ENCODE measurements at places on chromosomes 2 and 18.

DNA sequence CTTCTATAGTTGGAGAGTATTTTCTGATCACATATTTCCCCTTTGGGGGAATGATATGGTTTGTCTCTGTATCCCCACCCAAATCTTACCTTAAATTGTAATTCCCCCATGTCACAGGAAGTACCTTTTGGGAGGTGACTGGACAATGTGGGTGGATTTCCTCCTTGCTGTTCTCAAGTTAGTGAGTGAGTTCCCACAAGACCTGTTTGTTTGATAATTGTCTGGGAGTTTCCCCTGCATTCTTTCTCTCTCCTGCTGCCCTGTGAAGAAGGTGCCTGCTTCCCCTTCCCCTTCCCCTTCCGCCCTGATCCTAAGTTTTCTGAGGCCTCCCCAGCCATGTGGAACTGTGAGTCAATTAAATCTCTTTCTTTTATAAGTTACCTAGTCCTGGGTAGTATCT lies 222.7 kb upstream of the SLC39A10 start:
- no peak for DNase-seq

DNA sequence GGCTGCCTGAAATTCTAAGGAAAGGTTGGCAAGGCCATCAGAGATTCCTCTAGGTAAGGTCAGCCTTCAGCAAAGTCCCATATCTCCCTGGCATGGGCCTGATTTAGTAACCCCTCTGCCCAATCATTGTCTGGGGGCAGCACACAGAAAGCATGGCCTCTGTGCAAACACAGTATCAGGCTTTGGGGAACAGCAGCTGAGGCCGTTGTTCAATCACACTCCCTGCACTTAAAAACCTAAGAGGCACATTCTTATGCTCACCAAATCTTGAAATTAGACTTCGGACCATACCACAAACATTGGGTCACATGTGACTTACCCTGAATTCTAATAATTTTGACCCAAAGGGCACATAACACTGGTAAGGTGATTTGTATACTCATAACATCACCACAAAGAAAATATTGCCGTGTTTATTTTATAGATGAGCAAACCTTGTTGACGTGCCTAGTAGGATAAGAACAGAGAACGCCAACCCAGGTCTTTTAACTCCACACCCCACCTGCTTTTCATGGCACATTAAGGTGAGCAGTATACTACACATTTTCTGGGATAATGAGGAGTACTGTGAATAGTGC lies 212.7 kb downstream of the HNMT start:
- DNase-seq, result no peak

- peak; percentile 19 for DNase-seq
Observed at GRCh38 chr18:23131693-23132319, 3.5 kb upstream of the CABLES1 start.

DNA sequence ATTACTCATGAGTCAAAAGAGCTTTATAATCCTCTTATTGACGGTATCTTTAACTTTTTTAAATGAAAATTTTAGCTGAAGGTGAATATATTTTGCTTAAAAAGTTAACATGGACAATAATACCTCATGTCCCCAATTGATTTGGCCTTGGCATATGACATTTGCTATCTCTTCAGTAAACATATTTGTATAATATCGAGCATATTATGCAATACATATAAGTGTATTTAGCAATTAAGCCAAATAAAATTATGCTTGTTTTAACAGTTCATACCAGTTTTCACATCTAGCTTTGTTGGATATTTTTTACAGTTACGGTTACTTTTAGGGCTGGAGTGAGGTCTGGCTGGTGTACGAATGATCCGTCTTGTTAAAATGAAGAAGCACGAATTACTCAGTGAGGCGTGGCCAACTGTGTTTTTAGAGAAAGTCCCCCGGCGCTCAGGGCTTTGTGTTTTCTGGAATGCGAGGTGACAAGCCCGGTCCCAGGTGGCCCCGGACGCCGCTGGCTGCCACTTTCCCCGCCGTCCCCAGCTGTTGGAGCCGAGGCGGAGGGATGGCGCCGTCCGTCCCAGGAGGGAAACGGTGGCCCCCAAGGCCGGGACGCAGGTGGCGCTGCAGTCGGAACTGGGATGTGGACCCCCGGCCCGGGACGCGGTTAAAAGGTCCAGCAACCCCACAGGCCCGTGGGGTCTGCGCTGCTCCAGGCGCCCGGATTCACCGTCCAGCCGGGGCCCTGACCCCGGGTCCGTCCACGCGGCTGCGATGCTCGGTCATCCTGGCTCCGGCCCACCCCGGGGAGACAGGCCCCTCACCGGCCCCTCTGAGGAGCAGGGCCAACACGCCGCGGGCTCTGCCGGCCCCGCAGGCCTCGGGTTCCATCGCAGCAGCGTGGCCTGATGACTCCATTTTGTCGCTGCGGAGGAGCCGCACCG lies 41.3 kb downstream of the TMEM18 start:
- no peak for DNase-seq

DNA sequence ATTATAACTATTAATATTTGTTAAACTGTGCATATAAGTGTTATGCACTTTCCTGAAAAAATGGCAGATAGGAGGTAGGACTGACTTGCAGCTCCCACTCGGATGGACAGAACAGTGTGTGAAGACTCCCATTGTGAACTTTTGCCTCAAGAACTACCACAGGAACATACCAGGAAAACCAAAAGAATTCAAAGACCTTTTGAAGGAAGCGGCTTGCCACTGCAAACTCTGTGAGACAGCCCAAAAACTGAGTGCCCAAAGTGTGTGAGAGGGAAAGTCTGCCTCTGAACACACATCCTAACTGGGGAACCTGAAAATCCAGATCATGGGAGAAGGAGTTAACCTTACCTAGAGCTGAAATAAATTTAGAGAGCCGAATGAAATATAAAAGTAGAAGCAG lies 171.0 kb downstream of the ZBTB7C start:
- DNase-seq, result no peak

GRCh38 chr2:181074457-181074856 lies 94.1 kb downstream of the UBE2E3 start:
- DNase-seq, result no peak

GRCh38 chr2:217160103-217160743 lies 300.4 kb upstream of the TNP1 start:
- no peak for DNase-seq
